ENCODE measurements at places on chromosomes 4 and X.

GRCh38 chr4:135770505-135770904 is 1568.9 kb upstream of the PABPC4L start:
- no peak for DNase-seq

- DNase-seq: no peak
Measured at GRCh38 chr4:16123356-16124084, 39.7 kb upstream of the PROM1 start.

- DNase-seq: no peak
Measured at GRCh38 chrX:137566746-137567679, 1.1 kb downstream of the ZIC3 start.

GRCh38 chrX:133749370-133749769 is 236.0 kb downstream of the GPC3 start:
- no peak for DNase-seq

DNA sequence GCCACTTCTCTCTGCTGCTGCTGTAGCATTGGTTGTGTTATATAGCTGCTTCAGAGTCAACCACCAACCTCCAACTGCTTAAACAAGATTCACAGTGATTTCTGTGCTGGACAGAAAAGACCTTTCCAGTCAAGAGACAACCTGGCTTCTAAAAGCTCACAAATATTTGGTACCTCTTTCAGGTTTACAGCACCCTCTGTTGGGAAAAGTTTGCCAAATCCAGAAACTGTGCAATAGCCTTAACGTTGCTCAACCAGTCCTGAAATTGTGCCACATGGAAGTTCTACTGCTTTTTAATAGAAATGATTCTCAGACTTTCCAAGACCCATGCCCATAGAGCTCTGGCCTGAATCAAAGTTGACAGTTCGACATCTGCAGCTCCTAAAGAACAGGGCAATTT is 842.1 kb upstream of the HTR2C start:
- DNase-seq: peak; percentile 3

GRCh38 chrX:148658115-148658730 is 157.8 kb downstream of the AFF2 start:
- peak; percentile 25 for DNase-seq

DNA sequence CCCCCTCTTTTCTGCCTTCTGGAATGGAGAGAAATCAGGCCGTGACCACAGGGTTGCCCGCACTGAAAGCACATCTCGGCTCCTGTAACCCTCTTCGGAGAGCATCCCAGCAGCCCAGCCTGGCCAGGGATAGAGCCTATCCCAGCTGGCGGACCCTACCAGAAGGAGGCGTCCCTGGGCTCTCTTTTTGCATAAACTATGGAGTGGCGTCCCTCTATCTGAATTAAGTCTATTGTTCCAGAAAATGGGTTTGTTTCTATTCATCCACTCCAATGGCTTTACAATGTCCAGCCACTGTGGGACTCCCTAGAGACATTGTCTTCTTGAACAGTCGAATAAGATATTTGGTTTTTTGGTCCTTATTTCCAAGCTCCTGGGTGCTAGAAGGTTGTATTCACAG is 689 bp upstream of the NHSL2 start:
- DNase-seq: no peak

DNA sequence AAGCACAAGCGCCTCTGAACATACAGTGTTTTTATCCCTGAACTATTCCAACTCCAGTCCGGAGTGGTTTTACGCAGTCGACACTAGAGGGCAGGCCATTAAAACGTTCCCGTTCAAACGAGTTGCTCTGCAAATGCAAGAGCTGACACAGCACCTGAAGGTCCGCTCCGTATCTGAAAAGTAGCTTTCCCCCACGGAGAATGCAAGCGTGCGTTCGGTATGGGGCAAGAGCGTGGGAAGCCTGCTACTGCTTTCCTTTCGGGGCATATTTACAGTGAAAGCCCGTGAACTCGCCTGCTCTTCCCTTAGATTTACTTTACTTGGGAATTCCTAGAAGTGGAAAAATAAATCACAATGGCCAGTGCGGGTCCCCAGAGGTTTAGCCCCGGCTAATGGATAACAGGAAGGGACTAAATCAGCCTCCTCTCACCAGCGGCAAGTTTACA is 190.8 kb downstream of the TSPAN5 start:
- DNase-seq: peak; percentile 98

DNA sequence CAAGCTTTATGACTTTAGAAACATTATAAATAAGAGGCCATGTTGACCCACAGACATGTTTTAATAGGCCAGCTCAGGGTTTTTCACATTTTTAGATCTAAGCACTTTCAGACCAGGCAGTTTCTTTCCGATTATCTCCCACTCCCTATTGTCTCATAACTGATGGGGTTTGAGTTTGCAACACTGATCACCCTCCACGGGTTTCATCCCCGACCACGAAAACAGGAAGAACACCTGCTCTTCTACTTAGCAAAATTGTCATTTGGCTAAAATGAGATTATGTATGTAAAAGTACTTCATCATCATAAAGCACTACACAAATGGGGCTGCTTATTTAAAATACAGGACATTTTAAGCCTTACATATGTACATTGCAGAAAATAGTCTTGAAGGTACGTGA is 407.9 kb downstream of the HNRNPD start:
- DNase-seq: no peak

- no peak for DNase-seq
Measured at GRCh38 chrX:71659959-71660358, 7.4 kb upstream of the LOC101059915 start.

DNA sequence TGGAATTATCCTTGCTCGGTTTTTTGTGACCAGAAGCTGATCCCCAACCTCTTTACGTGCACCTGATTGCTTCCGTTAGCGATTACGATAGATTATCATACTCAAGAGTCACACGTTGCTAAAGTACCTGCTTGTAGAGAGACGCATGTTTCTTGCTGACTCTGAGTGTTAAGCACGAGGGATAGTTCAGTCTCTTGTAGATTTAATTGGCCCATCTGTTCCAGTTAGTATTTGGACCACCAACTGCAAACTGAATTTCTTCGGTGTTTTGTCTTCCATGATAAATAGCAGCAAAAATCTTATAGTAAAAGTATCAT is 516 bp upstream of the COX18 start:
- no peak for DNase-seq

- peak; percentile 31 for DNase-seq
Measured at GRCh38 chrX:118974088-118974907, at the start of gene LONRF3. Gene LONRF3, plus strand, starts transcription at chrX:118974618. Its CDS starts 163 bp downstream, at chrX:118974781.

- DNase-seq: no peak
Measured at GRCh38 chr4:134762053-134762452, 560.5 kb upstream of the PABPC4L start.

GRCh38 chrX:38211891-38212635 is 8.6 kb downstream of the SRPX start:
- DNase-seq: peak; percentile 82

DNA sequence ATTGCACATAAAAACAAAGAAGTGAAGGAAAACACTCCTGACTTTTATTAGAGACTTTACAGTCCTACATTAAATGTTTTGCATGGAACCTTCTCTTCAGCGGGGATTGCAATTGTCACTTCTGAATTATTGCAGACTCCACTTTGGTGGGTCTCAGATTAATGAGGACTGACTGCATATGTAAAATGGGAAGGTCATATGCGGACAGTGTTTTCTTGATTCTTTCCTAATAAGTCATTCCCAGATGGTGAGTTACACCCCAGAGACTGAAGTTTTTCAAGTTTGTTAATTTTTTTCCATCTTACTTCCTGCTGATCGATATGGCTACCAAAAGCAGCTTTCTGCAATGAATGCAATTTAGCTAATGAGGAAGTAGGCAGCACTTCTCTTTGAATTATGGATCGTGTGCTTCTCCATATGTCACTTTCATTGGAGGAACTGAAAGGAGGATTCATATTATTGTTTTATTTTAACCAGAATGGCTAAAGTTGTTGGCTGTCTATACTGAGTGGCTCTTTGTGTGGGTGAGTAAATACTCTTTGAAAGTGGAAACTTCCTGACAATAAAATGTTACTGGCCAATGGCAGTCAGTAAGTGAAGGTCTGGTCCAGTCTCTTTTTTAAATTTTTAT is 119.3 kb upstream of the CLNK start:
- no peak for DNase-seq

- no peak for DNase-seq
Measured at GRCh38 chr4:187139141-187139540, 415.5 kb upstream of the FAT1 start.

DNA sequence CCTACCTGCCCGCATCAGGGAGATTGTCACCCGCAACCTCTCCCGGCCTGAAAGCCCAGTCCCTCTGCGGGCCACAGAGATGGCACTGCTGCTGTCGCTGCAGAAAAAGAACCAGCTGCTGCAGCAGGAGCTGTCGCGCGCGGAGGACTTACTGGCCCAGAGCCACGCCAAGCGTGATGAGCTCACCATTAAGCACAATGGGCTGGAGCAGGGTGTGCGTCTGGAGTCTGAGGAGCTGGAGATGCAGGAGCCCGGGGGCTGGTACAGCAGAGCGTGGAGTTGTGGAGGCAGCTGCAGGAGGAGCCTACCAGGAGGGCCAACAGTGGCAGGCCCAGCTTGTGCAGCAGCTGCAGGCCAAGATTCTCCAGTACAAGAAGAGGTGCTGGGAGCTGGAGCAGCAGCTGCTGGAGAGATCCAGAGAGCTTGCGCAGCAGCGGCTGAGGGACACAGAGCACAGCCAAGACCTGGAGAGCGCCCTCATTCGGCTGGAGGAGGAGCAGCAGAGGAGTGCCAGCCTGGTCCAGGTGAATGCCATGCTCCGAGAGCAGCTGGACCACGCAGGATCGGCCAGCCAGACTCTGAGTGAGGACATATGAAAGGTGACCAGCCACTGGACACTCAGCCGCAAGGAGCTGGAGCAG is 11.3 kb downstream of the SMIM10L2A start:
- DNase-seq: no peak

- DNase-seq: no peak
Measured at GRCh38 chrX:148159796-148160195, 178.7 kb downstream of the FMR1NB start.

DNA sequence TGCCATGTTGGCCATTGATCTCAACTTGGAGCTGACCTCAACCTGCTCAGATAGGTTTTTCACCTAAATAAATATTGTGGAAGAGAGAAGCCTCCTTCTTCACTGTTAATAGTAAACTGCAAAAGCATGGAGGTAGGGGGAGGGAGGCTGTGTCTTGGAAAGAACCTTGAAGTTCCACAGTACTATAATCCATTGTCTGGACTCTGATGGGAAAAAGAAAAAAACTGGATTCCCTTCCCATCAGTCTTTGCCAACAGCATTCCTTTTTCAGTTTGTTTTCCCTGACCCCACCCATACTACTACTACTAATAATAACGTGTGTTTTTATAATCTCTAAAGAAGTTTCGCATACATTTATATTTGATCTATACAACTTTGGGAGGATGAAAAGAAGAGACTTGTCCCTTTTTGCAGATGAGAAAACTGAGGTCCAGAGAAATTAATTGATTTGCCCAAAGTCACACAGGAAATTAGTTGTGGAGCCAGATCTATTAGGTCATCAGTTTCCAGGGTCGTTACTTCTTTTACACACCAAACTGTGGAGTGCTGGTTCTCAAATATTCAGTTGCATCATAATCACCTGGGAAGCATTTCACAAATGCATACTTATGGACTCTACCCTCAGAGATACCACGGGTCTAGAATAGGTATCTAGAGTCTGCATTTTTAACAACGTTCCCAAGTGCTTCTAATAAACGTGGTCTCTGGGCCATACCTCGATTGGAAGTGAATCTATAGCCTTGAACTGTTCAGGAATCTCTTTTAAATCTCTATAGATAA is 59.1 kb downstream of the LUZP4 start:
- DNase-seq: no peak

DNA sequence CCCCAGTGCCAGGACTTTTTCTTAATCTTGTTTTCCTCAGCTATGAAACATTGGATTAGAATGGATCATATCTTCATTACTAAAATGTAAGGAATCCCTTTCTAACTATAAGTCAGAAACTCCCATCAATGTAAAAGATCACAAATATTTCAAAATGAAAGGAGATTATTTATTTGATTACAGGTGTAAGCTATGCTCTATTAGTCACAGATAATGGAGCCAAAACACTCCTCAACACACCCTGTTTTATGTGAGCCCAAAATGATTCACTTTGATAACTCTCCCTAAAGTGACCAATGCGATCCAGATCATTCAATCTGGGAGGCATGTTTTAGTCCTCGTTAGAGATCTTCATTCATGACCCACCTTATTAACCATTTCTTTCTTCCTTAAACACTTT is 566.7 kb upstream of the TENM3 start:
- no peak for DNase-seq

- peak; percentile 62 for DNase-seq
Measured at GRCh38 chrX:45056428-45057145, 144.1 kb downstream of the DIPK2B start.

- DNase-seq: no peak
Measured at GRCh38 chr4:87257523-87257922, 37.1 kb upstream of the KLHL8 start.

GRCh38 chr4:176441594-176441993 is 121.8 kb downstream of the SPCS3 start:
- DNase-seq: no peak

DNA sequence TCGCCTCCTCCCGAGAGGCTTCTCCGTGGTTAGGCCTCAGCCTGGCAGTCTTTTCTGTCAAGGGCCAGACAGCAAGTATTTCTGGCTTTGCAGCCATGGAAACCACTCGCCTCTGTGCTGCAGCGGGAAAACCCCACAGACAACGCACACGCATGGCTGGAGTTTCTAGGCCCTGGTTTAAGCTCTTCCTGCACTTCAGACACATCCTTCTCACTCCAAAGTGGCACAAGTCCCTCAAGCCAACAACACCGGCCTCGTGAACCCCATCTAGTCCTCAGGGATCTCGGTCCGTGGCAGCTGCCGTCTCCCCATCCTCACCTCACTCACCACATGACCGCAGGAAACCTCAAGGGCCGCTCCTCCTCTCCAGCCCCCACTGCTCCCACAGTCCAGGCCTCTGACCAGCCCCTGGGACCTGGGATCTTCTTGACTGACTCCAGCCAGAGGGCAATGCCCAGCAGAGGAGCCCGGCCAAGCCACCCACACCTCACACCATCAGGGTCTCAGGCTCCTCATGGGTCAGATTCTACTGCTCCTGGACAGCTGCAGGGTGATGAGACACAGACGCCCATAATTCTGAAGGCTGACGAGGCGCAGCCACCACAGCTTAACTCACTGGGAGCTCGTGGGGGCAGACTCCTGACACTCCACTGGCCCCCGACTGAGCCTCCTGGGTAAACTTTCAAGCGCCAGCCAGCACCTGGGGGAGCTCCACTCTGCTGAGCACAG is 21.7 kb downstream of the LETM1 start:
- peak; percentile 82 for DNase-seq

GRCh38 chr4:124504431-124504830 is 208.1 kb downstream of the ANKRD50 start:
- DNase-seq: no peak

DNA sequence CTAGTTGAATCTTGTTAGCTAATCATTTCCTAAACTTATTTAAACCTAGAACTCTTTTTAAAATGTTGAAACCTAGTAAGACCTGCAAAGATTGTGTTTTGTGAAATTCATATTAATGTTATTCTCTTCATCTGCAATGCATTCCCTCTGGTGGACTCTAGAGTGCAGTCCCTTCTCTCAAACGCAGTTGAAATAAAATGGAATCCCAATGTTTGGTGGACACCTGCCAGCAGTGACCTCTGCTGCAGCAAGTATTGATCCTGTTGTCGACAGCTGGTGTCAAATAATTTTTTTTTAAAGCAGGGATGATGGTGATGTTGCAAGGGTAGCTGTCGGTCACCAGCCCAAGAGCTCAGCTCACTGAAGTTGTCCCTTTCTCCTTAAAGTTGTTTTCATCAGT is 492.0 kb downstream of the ZIC3 start:
- no peak for DNase-seq
